Stimulated activated CD8-positive, alpha-beta memory T cell treated with anti-CD3 and anti-CD28 coated beads, Interleukin-15, amount 100 ng/mL, for 4 hours (primary cell): ENCODE measurements at places on chromosomes 7 and 10.

- no peak for DNase-seq
Observed at GRCh38 chr7:127683776-127684681, 32.0 kb downstream of the SND1 start.

- DNase-seq, result no peak
Observed at GRCh38 chr7:33841705-33842129, 63.6 kb upstream of the BMPER start.

DNA sequence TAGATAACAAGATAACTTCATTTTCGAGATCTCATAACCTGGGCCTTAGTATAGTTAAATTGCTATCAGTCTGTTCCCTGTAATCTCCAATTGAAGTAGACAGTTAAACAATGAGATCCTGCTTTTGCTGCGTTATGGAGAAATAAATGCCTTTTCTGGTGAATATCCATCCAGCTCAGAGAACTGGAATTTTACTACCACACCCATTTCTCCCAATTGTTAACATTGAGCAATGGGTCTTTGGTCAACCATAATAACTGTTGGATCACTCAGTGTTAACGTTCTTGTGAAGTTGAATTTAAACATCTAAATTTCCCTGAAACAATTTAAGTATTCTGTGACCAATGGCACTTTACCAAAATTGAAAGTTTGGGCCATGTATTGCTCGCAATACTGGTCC, 3.0 kb downstream of the CALU start:
- no peak for DNase-seq

DNA sequence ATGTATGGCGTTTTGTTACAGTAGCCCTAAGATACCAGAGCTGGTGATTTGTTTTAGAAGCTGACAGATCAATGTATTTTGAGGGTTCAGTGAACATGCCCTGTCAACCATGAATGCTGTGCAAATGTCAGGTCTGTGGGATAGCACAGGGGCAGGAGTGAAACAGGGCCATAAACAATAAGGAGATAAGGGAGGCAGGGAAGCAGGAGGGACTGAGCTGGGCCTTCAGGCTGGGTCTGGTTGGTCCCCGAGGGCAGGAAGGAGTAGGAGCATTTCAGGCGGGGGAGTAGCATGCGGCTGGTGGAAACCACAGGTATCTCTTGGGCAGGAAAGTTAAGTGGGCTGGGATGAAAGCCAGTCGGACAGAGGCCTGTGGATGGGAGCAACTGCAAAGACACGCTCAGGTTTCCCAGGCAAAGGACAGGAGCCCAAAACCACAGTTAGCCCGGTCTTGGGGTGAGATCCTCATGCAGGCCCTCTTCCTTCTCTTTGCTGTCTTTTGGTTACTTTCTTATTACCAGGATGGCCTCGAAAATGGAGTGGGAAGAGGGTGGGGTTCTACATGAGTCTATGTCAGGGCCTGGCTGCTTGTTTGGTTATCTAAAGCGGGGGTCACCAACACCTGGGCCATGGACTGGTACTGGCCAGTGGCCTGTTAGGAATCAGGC, 69.5 kb upstream of the SEPHS1 start:
- DNase-seq, result no peak

- DNase-seq, result no peak
Observed at GRCh38 chr10:124668517-124669051, 75.6 kb downstream of the FAM53B start.

- DNase-seq, result no peak
Observed at GRCh38 chr7:122803323-122803722, 82.9 kb downstream of the CADPS2 start.

- no peak for DNase-seq
Observed at GRCh38 chr10:101580486-101581399, 7.3 kb downstream of the POLL start.

DNA sequence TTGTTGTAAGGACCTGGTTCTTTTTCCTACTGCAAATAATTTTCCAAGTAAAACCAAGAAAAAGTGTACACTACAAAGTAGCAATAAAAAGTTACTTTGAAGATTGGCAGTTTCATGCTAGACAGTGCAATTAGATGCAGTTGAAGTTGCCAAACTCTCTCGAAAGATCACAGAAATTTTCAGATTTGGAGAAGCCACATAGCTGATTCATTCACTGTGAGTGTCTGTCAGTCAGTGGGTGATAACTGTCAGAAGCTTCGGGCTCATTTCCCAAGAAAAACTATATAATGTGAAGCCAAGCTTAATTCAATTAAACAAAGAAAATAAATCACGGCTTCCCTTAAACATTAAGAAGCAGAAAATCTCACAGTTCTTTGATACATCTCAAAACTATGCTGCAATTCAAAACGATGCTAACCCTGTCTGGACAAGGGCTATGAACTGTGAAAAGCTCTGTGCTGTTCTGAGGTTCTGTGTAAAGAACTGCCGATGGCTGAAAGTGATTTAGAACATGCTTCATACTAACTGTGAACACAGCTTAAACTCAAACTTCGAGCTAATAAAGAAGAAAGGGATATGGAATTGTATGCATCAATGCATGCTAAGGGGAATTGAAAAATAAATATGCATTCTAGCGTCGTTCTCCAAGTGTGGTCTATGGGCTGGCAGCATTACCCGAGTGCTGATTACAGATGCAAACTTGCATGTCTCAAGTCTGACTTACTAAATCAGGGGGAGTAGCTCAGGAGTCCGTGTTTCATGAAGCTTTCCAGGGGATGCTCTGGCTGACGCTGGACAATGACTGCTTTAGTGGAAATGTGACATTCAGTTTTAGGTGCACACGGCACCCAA, 557.4 kb downstream of the CALN1 start:
- no peak for DNase-seq
